ENCODE measurements at places on chromosomes 16 and 17. TPM values are rescaled to one million over a fixed set of nuclear protein-coding genes. Genes with fewer than 3 reads are reported as not detected.

Gene MSLN
- not detected for total RNA-seq

DNA sequence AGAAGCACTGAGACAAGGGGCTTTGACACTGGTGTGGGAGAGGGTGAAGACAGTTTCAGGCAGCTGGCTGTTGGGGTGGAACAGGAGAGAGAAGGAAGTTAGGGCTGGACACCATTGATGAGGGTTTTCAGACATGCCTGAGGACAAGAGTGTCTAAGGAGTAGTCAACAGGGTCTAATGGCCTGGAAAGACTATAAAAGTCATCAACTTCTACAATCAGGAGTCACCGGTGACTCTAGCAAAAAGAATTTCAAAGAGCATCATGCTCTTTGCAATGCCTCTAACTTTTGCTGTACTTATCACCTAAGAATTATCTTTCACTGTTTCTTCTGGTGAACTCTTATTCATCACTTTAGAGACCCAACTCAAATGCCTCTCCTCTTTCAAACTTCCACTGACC is 213.9 kb downstream of the C16orf78 start:
- ATAC-seq: no peak

- ATAC-seq: peak; percentile 9
Measured at GRCh38 chr17:72334205-72334604, 213.4 kb downstream of the SOX9 start.

DNA sequence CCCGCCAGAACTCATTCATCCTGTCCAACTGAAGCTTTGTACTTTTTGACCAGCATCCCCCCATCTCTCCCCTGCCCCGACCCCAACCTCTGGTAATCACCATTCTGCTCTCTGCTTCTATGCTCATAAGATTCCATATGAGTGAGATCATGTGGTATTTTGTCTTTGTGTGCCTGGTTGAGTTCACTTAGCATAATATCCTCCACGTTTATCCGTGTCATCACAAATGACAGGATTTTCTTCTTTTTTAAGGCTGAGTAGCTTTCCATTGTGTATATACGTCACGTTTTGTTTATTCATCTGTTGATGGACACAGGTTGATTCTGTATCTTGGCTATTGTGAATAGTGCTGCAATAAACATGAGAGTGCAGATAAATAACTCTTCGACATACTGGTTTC is 278.9 kb downstream of the SNX29 start:
- ATAC-seq: no peak

DNA sequence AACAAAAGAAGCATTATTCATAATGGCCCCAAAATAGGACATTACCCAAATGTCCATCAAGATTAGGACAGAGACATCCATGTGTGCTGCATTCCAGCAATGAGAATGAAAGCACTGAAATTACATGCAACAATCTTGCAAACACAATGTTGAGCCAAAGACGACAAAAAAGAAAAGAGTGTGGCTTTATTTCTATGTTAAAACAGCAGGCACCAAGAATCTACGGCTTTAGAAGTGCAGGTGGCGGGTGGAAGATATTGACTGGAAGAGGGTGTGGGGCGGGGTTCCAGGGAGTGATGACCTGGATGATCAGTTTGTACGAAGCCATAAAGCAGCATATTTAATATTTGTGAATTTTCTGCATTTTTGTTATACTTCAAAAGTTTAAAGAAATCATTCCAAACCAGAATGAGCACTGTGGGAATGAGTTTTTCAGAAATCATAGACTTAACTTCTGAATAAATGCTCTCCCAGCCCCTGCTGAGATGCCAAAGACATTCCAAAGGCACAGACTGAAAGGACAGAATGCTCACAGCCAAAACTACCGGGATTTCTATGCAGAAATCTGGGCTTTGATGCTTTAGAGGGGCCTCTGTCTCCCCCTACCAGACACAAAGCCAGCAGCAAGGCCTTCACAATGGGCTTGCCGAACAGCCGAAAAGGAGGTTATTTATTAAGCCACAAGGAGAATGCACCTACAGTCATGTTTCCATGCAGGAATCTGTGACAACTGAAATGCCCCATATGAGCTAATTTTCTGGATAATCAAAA is 361.6 kb downstream of the GRIN2A start:
- no peak for ATAC-seq

Gene ADAMTS18
- not detected for total RNA-seq

DNA sequence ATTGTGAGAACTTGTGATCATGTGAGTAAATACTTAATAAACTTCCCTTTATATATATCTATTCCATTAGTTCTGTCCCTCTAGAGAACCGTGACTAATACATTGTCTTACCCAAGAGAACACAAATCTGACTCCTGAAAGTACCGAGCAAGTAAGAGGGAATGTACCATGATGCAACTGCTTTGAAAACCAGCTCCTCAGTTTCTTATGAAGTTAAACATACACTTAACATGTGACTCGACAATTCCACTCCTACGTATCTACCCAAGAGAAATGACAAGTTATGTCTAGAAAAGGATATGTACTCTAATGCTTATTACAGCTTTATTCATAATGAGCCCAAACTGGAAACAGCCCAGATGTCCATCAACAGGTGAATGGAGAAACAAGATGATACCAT is 8.8 kb upstream of the GJD3 start:
- no peak for ATAC-seq

Gene PRDM7
- total RNA-seq: 0.19 TPM

Gene NSMCE1
- total RNA-seq: 81.8 TPM
